ENCODE measurements at places on chromosomes 12 and 14. TPM values are rescaled to one million over a fixed set of nuclear protein-coding genes. Genes with fewer than 3 reads are reported as not detected.

IGF1 gene
- 6.9 TPM for total RNA-seq

L2HGDH gene
- 6.5 TPM for total RNA-seq

DNA sequence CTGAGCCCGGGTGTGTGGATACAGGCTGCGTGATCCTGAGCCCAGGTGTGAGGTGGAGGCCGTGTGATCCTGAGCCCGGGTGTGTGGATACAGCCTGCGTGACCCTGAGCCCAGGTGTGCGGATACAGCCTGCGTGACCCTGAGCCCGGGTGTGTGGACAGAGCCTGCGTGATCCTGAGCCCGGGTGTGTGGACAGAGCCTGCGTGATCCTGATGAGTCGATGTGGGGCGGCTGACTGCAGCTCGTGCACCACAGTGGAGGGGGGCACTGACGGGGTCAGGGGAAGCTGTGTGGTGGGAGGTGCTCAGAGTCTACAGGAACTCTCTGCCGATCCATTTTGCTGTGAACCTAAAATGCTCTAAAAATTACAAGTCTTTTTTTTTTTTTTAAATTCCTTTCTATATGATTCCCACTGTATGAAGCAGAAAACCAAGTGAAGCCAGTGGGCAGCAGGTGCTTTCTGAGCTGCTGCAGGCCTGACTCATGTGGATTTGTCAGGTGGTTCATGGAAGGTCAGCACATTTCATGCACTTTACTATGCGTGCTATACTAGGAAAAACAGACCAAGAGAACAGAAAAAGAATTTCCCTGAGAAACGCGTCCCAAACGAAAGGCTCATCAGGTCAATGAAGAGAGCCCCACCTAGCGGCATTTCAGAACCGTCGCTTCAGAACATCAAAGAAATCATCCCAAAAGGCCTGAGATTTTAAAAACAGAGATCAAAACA, 19.3 kb downstream of the BRF1 start:
- H3K27me3 ChIP-seq, result no peaks in the 10 kb centered on the region
- DNase-seq, result no peak
- no peaks in the 10 kb centered on the region for H3K36me3 ChIP-seq
- H3K4me3 ChIP-seq, result no peak overlapping the region
- H3K4me1 ChIP-seq, result no peaks in the 10 kb centered on the region

GRCh38 chr14:93096691-93097322, 18.9 kb downstream of the ITPK1 start:
- no peak overlapping the region for H3K4me3 ChIP-seq
- H3K27me3 ChIP-seq, result no peaks in the 10 kb centered on the region
- no peaks in the 10 kb centered on the region for H3K36me3 ChIP-seq
- H3K4me1 ChIP-seq, result no peaks in the 10 kb centered on the region
